ENCODE measurements at places on chromosomes 11 and 22.

DNA sequence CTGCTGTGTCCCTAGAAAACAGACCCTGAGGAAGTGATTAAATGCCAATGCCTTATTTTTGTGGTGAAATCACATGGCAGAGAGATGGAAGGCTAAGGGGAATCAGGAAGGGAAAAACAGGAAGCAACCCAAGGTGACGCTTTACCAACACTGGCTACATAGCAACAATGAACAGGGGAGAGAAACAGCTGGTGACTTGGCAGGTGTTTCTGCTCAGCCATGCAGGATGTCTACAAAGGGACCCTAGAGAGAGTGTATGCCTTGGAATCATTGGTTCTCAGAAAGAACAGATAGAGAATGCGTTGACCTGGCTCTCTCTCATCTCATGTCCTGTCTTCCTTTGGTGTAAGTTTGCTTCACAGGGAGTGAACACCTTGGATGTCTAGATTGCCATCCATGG, 911.9 kb downstream of the OPCML start:
- DNase-seq = no peak

GRCh38 chr11:73995731-73996130, 13.1 kb upstream of the UCP2 start:
- no peak for DNase-seq

DNA sequence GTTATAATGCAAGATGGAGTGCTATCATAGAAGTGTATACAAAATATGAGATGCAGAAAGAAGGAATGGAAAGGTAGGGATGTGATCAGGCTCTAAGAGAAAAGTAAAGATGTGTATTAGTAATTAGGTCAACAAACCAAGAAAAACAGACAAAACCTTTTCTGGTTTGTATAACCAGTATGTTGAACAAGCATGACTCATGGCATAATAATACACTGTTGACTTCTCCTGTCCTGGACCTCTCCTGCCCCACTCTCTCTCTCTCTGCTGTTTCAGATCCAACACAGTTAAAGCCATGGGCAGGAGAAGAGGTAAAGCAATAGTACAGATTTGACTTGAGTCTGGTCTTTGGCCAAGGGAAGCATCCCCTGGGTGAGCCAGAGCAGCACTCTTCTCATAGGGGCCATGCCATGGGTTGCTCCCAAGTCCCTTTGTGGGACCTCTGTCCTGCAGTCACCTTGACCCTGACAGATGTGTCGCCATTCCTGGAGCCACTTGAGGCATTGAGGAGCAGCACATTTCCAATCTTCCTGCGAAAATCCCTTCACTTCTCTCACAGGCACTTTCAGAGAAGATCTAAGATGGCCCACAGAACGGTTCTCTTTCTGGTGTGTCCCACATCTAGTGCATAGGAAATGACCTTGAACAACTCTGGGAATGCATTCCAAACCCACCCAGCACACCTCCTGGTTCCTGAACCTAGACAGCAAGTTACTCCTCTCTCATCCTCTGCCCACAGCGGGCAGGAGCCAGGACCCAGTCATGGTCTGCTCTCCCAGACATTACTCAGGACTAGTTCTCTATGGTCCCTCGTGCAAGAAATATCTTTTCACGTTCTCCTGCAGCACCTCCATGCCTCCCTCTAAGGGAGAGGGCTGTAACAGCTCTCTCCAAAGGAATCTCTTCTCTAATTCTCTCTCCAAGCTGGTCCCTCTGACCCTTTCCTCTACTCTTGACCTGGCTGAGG, 58.2 kb upstream of the PRSS23 start:
- DNase-seq = no peak

GRCh38 chr22:40823426-40823825, 4.3 kb upstream of the SLC25A17 start:
- no peak for DNase-seq

DNA sequence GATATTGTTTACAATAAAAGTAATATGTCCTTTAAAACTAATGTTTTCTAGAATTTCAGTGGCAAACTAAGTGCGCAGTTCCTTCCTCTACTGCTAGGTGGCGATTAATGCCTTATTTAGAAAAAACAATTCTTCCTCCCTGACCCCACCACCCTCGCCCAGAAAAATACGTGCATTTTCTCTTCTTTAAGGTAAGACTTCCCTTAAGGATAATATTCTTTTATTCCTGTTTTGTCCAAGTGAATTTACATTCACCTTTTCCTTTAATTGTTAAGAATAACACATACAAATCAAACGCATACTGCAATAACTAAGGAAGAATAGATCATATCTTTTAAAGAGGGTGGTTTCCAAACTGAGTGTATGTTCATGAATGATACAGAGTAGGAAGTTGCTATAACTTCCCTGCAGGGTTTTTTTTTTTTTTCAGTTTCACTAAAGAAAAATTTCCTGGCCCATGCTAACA, 17.0 kb upstream of the PSMA1 start:
- no peak for DNase-seq

- DNase-seq = peak; percentile 40
Measured at GRCh38 chr11:57566005-57566904, 1.2 kb downstream of the UBE2L6 start.
